ENCODE measurements at places on chromosomes 4 and X.

- DNase-seq = no peak
Observed at GRCh38 chrX:10519761-10520160, 100.6 kb downstream of the MID1 start.

DNA sequence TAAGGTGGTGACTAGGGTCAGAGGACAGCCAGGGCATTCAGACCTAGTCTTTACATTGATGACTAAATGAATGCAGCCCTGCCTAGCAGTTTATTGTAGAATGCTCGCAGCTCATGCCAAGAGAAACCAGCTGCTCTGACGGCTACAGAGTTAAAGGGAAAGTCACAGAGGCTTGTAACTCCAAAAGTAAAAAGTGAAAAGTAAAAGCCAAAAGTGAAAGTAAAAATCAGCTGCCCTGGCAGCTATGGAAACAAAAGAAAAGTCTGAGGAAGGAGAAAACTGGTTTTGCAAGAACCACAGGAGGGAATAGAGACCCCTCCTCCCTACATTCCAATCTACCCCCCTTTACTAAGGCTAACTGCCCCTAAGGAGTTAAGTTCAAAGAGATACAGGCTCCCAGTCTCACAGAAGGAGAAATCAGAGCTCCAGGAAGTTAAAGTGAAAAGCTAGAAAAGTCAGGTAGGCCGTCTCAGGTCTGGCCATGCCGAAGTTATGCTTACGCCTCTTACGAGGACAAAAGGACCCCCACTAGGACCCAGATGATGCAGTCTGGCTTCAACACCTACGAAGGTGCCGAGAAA is 6.0 kb downstream of the GAGE10 start:
- peak; percentile 23 for DNase-seq

- no peak for DNase-seq
Observed at GRCh38 chr4:186605261-186605865, 50.0 kb upstream of the MTNR1A start.

DNA sequence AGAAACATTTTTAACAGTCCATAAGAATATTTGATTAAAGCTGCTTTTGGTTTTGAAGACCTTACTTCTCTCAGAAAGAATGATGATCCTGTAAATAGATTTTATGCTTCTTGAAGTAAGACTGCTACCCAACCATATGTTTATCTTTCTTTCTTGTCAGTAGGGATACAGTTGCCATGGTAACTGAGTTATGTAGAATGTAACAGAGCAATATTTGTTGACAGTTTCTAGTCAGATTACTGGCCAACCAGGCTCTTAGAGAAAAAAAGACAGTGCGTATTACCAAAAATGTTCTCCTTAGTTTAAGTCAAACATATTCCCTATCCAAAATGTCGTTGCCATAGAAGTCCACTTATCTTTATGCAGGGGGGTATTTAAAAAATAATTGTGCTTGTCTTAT is 456.8 kb downstream of the PRR32 start:
- DNase-seq = peak; percentile 10

DNA sequence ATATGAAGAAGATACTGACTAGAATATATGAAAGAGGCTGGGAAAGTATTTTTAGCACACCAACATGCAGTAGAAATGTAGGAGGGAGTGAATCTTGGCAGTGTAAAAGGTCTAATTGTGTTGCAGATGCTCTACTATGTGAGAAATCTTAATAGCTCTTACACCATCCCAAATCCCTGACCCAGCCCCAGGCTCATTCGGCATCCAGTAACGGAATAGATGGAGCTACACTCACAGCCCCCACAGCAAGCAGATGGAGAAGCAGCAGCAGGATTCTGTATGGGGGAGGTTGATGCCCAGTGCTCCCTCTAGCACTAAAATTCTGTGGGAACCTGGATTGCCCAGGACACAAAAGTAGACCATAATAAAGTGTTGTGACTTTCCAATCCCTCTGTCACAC is 153.2 kb upstream of the PRDX4 start:
- no peak for DNase-seq
